ENCODE measurements at places on chromosomes 12 and 14.

GRCh38 chr14:35509846-35510245, 24.1 kb upstream of the INSM2 start:
- DNase-seq: no peak

DNA sequence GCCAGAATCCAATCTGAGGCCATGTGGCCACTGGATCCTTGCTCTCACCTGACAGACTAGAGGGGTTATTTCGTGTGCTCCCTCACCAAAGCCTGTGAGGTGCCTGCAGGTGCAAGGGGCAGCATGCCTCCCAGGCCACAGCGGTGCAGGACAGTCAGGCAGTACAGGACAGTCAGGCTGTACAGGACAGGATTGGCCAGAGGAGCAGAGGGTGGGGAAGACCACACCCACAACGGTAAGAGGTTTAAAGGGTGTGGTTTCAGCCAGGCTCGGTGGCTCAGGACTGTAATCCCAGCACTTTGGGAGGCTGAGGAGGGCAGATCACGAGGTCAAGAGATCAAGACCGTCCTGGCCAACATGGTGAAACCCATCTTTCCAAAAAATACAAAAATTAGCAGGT, 3.1 kb upstream of the BRF1 start:
- no peak for DNase-seq

GRCh38 chr14:30063746-30064145, 136.1 kb upstream of the PRKD1 start:
- DNase-seq: no peak

- no peak for DNase-seq
Measured at GRCh38 chr14:100033347-100034075, 31.7 kb upstream of the EVL start.

DNA sequence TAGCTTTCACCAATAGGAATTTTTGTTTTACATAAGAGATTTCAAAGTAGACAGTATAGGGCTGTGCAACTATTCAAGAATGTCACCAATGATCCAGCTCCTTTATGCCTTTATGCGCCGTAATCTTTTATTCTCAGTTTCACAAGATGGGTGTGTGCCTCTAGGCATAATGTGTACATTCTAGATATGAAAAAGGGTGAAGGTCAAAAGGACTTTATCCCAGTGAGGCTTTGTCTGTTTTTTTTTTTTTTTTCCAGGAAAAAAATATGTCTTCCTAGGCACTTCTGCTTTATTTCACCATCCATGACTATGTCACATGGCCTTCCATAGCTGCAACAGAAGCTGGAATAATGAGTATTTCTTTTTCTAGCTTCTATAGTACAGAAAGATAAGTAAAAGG, 142.3 kb upstream of the IGF1 start:
- DNase-seq: no peak

- DNase-seq: no peak
Measured at GRCh38 chr14:60242429-60242828, 6.6 kb upstream of the PPM1A start.

GRCh38 chr14:73977896-73978295, 27.8 kb downstream of the COQ6 start:
- no peak for DNase-seq

GRCh38 chr12:44812062-44812461, 64.1 kb downstream of the NELL2 start:
- no peak for DNase-seq

- no peak for DNase-seq
Measured at GRCh38 chr12:122295877-122296276, 29.6 kb upstream of the VPS33A start.

DNA sequence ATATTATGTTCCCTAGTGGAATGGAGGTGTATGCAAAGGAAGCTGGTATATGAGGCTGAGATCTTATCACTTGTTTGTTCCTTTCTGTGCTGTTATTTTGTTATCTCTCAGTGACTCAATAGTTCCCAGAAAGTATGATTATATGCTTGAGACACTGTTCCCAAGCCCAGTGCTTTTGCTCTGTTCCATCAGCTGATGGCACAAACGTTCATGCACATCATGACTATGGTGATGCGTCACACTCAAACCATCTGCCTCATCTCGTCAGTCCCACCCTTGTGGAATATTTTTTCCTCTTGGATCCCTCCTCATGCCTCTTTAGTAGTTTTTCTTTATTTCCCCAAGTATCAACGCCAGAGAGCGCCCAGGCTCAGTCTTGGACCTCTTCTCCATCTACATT, 786.9 kb downstream of the AACS start:
- DNase-seq: no peak

GRCh38 chr12:53980104-53980801, 4.7 kb upstream of the HOXC10 start:
- DNase-seq: no peak

DNA sequence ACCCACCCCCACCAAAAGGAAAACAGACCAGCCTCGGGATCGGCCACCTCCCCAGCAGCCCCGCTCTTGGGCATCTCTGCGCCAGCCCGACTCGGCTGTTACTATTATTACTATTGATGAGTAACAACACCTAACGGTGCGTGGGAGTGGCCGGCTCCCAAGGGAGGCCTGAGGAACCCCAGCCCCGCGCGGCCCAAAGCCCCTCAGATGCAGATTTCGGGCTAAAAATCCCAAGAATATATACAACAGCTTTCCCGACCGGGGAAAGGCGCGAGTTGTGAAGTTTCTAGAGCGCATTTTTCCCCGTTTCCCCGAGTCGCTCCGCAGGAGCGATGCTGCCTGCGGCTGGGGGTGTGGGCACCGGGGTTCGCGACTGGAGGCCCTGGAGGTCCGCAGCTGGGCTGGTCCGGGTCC, 565 bp downstream of the NT5DC3 start:
- DNase-seq: no peak

GRCh38 chr12:110015132-110015531, 15.9 kb downstream of the ANKRD13A start:
- no peak for DNase-seq

- peak; percentile 30 for DNase-seq
Measured at GRCh38 chr12:57549909-57550640, at the start of gene KIF5A. Gene KIF5A (plus strand): TSS chr12:57550044. CDS start chr12:57550272, 228 bp downstream.

GRCh38 chr12:63093084-63093483, 57.9 kb downstream of the AVPR1A start:
- no peak for DNase-seq

DNA sequence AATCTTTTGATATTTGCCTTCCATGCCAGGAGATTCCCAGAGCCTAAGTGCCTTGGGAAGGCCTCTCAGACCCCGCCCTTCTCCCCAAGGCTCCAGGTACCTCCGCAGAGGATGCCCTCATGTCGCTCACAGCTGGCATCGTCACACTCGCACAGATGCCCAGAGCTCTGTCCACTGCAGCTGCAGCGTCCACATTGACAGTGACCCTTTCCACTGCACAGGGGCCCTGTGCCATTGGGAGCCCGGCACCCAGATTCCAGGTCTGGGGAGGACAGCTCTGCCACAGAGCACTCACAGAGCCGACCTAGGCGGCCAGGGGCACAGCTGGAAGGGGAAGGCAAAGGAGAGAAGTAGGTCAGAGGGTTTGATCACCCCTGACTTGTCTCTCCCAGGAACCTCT, 12.3 kb upstream of the CSAD start:
- no peak for DNase-seq

DNA sequence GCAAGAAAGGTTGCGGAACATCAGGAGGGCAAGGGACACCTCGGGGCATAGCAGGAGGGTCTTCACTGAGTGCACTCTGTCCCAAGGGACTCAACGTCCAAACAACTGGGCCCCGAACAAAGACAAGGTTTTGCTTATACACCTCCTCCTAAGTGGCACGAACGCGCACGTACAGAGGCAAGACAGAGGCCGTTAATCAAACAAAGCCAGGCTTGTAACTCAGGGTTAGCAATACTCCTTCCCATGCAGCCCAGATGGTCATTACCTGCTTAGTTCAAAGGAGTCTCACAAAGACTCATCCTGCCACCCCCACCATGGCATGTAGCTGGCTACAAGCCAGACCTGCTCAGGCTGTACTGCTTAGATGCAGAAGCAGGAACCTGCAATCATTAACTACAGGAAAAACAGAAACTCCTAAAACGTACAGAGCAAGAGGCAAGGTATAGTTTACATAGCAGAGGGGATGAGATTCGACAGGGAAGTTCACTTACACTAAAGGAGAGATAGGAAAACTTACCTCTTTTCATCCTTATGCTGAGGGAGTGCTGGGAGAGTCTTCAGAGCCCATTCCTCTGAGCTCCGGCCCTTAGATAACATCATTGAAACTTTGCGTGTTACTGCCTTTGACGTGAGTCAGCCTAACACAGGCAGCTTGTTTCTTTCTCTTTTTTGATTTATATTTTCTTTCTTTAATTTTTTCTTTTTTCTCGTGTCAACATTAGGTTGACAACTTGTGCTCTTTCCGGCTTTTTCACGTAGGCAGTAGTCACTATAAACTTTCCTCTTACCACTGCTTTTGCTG, 1319.1 kb downstream of the TMEM121 start:
- DNase-seq: no peak

DNA sequence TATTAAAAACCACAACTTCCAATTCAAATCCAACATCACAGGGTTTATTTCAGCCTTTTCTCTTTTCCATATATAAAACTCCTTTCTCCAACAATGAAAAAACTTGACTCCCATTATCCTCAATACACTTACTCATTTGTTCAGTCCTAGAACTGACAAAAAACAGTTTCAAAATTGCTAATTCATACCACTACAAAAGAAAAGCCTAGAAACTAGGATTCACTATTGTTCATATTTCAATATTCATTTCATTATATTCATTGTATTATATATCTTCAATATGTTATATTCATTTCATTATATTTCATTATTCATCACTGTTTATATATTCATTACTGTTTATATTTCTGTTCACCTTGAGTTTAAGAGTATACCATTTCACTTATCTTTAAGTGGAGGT, 85.8 kb downstream of the NUMB start:
- DNase-seq: no peak

- no peak for DNase-seq
Measured at GRCh38 chr12:6553051-6553868, 2.6 kb downstream of the IFFO1 start.
